ENCODE measurements at places on chromosomes 5 and 9.
A peak's percentile ranks its signal among the peaks of the same experiment; 100 is the strongest.

GRCh38 chr9:120936011-120936763, 9.6 kb upstream of the TRAF1 start:
- DNase-seq = peak; percentile 96

DNA sequence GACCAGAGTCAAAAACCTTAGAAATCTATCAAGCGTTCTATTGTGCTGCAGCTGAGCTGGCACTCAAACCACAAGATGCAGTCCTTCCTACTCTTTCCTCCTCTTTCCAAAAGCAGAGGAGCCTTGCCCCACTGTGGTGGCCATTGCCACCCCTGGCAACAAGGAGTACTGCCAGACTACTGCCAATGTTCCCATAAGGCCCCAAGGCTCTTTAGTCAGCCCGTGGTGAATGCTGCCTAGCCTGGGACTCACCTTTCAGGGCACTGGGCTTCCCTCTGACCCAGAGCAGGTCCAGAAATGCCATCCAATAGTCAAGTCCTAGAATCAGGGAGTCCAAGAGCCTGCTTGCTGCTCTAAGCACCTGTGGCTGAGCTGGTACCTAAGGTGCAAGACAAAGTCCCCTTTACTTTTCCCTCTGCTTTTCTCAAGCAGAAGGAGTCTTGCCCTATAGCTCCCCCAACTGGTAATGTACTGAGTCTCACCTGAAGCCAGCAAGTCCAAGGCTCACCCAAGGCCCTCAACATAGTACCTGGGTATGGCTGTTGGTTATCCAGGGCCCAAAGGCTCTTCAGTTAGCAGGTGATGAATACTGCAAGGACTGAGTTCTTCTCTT, 219.4 kb downstream of the ATPSCKMT start:
- no peak for DNase-seq

GRCh38 chr5:13606051-13606450, 338.4 kb downstream of the DNAH5 start:
- DNase-seq = no peak

- DNase-seq = no peak
Measured at GRCh38 chr9:122816163-122816867, 12.1 kb downstream of the PDCL start.

DNA sequence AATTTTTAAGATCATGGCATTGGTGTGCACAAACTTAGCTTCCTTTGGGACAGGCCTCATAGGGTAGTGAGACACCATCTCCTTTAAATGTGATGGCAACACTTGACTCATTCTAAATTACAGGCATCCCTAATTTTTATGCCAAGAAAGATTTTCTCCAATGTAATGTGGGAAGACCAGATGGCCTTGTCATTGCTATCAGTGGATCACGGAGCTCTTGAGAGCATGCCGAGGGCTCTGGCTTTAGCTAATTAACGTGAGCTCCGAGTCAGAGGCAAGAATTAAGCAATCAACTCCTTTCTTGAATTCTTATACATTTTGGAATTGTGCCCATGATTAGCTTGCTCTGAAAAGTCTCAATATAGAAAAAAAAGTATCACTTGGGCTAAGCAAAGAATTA, 215.8 kb downstream of the LRRC70 start:
- DNase-seq = no peak

- DNase-seq = no peak
Measured at GRCh38 chr9:89593727-89594427, 10.9 kb upstream of the GADD45G start.

DNA sequence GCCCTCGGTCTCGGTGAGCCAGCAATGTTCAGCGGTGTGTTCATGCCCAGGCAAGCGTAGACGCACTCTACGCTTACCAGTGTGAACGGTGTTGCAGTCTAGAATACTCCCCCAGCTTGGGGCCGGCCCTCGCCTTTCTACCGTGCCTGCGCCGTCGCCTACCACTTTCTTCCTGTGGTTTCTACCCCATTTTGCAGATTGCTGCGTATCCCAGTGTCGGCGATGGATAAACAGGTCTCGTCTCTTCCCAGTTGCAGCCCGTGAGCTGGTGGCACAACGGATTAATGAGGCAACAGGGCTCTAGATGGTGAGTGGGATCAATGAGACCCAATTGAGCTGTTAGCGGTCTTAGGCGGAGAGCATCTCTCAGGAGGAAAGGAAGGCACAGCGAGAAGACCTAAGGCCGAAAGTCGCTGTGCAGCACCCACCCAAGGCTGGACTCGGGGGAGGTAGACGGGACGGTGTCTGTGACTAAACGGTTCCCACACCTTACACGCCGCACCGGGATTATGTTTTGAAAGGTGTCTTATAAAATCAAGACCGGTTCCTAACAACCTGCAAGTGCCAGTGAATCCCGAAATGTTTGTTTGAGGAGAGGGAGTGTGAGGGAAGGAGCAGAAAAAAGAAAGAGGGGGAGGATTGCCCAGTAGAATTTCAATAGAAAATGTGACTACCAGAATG, 5.8 kb downstream of the OTP start:
- no peak for DNase-seq

DNA sequence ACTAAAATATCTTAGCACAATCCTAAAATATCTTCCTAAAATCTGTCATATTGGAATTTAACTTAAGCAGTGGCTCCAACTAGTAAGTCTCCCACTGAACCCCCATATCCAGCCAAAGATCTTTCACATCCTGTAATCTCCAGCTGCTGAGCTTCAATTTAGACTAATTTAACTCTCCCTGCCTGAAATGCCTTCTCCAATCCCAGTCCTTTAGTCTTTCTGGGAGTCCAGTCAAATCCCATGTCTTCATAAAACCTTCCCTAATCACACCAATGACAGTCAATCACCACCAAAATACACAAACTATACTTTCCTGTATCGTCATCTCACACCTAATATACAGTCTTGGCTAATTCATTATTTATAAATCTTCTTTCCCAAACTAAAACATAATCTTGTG, 607 bp upstream of the KLHL3 start:
- no peak for DNase-seq

GRCh38 chr9:94889628-94890027, 163.1 kb downstream of the AOPEP start:
- DNase-seq = no peak

DNA sequence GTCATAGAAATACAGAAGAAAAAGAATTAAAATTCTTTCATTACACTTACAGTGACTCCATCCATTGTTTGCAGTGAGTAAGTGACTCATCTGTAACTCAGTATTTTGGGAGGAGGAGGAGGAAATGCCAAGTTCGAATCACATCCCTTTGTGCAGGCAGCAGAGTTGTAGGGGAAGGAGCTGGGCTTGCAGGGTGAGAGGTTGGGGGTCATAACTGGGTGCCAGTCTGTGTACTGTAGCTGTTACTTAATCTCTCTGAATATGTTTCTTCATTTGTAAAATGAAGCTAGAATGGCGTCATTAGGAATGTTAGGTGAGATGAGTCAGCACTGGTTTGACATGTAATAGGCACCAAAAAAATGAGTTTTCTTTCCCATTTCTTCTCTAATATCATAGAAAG, 235.7 kb upstream of the ADAMTSL1 start:
- DNase-seq = no peak

- no peak for DNase-seq
Measured at GRCh38 chr9:69601698-69602097, 70.5 kb downstream of the APBA1 start.

- DNase-seq = no peak
Measured at GRCh38 chr5:36719282-36719681, 112.9 kb downstream of the SLC1A3 start.

DNA sequence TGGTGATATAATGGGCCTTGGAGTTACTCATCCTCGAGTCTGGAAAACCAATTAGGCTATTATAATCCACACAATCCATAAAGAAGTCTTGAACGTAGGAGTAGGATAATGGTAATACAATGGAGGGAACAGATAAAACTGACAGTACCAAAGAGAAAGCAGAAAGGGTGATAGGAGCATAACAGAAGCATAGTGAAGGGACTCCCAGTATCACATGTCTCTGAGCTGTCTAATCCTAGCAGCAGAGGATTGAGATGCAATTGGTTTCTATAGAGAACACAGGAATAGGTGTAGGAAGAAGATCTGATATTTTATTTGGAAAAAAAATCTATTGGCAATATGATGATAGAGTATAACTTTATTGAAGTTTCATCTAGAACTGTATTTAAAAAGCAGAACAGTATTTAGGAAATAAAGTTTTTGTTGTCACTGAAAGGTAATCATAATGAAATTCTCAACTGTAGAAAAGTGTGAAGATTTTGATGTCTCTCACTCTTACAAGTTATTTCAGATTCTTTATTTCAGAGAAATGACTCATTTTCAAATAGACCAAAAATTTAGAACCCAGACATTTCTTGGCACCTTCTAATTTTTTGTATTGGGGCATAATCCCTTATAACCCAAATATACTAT, 25.4 kb downstream of the SRFBP1 start:
- no peak for DNase-seq

GRCh38 chr9:128275198-128276007, at the start of gene GOLGA2:
Gene GOLGA2 (minus strand): TSS chr9:128276007. CDS start chr9:128275976, 31 bp downstream.
- no peak for DNase-seq

- DNase-seq = no peak
Measured at GRCh38 chr5:78483809-78484521, 123.5 kb downstream of the SCAMP1 start.

DNA sequence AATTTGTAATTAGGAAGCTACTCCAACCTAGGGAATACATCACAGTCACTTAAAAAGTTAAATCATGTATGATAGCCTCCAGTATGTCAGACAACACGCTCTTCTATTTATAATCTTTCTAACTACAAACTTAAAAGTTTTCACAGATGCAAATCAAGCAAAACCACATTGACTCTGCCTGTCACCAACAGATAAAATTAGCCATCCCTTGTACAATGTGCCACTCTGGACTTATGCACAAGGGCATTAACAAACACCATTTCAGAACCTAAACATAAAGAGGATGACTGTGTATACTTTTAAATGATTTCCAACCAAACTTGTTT, 14.7 kb downstream of the ERP44 start:
- no peak for DNase-seq

DNA sequence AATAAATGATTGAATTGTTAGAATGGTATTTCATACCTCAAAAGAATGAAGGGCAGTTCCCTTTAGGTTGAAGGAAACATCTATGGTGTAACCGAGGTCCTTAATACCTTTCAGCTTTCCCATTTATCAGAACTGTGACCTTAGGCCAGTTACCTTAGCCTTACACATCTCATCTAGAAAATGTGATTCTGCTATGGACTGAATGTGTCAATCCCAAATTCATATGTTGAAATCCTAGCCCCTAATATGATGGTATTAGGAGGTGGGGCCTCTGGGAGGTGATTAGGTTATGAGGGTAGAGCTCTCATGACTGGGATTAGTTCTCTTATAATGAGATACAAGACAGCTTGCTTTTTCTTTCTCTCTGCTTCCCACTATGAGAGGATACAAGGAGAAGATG, 441.9 kb downstream of the PLK2 start:
- no peak for DNase-seq

DNA sequence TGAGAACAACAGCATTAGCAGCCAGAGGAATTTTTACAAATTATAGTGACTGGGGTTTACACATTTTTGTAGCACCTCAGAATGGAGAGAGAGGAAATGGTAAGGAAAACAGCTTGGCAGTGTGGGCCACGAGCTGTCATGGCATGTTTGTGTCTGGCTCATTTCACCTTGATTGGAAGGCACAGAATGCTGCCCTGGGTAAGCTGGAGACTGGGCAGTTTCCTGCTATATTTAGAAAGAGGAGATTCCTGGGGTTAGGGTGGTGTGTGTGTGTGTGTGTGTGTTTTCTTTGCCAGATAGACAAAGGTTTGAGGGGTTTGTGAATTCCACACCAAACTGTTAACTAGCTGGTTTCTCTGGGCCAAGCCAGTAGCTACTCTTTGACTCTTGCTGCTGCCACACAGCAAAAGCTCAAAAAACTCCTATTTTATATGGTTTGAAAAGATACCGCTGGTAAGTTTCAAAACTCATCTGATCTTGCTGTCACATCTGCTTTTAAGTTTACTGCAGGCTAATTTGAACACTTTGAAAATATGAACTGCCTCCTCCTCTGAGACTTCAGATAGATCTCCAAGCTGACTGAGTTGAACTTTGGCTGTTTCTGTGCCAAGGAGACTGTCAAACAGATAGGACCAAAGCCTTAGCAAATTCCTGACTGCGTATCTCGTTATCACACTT, 9.1 kb downstream of the ARHGAP26 start:
- no peak for DNase-seq

DNA sequence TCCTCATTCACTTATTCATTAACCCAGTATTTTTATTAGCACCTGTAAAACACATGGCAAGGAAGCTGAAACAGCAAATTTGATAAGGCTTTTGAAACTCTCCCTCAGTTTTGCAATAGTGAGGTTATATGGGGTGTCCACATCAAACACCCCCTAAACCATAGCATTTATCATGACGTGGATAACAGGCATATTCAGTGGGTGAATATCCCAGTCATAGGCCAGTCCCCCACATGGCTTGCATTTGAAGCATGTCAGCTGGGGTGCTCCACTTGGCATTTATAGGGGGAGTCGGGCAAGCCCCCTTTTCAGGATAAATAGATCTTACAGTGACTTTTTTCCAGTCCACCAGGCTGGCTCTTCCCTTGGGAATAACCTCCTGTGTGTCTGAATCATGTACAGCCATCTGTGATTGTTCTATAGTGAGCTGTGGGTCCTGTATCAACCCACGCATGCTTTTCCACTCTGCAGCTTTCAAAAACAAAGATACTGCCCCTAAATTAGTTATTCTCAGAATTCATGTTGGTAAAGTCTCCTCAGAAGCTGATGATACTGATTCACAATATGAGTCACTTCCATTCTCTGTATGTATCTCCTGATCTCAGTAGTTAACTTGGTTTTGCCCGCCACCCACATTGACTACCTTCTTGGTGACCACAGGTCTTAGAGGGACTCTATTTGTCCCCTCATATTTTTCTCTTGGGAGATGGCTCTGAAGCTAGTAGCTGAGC, 84.4 kb upstream of the SPIN1 start:
- DNase-seq = no peak

All from suprapubic skin (tissue), 4 donors.